ENCODE measurements at places on chromosomes 7 and 10.

DNA sequence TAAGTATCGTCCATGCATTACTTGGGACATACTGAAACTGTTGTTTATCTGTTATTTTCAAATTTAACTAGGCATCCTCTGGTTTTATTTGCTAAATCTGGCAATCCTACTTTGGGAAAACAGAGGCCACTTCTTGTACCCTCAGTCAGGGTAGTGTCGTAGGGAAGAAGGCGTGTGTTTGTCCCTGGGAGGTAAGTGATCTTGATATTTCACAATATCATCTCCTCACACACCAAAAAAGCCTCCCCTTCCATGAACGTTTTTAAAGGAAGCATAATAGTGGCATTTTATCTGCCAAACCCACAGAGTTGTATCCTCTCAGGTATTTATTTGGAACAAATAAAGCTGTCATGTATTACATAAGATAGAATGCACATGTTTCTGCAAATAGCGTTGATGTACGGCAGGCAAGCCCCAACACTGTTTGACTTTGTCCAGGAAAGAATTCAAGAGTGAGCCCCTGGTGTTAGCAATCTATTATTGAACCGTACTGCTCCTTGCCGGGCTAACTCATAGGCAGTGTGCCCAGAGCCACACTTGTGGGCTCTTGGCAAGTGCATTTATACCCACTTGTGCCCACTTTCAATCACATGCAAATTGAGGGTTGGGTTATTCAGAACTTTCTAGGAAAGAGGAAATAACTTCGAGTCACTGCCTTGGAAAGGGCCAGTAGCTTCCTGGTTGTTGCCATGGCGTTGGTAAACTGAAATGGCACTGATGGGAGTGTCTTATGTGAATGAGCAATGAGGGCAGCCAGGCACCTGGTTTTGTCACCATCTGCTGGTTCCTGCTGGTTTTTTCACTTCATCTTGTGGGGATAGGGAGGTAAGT is 266.0 kb downstream of the USP6NL start:
- DNase-seq, result no peak

DNA sequence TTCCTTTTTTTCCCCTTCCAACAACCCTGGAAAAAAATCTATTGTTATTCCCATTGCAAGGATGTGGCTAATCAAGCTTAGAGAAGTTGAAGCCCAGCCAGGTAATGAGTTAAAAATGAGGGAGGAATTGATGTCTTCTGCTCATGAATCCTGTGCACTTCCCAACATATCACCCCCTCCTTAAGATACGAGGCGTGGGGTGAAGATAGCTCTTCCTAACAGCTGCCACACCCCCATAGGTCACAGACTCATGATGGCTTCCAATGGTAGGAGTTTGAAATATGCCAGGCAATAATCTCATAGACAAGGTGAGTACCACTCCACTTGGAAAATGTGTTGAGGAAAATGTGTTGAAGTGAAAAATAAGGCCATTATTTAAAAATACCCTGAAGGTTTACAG is 71.3 kb upstream of the HECW1 start:
- no peak for DNase-seq

DNA sequence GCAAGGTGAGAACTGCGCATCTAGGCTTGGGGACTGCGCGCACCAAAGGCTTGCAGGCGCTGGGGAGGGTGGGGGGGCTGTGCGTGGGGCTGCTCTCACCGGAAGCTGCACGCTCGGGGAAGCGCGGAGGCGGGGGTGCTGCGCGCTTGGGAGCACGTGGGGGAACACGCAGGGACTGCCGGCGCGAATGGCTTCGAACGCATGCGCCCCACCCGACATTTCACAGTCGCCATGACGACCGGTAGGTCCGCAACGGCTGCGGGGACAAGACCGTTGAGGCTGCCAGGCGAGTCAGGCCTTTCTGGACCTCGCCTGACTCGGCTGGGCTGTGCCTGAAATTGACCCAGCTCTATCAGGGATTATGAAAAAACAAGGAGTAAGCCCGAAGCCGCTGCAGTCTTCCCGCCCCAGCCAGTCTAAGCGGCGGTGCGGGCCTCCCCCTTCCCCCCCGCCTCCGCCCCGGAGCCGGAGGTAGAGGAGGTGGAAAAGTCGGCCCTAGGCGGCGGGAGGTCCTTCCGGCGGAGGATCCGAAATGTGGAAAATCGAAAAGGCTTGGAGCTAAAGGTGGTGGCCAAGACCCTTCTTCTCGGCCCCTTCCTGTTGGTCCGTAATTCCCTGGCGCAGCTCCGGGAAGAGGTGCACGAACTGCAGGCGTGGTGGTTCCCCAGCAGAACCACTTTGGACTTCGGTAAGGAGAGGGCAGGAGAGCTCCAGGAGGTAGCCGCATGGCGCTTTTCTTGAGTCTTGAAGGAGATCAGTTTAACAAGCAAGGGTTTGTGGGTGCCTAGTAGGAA is 34.9 kb upstream of the STEAP1 start:
- DNase-seq, result no peak

DNA sequence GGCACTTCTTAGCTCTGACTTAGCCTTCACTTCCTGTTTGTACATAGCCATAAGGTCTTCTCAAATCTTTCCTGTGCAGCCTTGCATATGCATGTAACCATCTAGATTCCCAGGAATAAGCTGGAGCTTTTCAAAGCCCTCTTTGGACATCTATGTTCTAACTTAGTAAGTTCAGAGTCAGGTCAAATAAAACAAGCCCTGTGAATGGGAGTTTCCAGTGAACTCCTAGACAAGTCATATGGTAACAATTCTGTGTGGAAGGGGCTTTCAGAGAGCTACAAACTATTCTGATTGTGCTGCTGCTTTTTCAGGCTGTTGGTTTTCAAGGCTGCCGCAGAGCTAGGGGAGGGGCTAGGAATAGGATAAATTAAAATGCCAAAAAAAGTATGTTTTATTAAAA is 208.4 kb upstream of the AKR1E2 start:
- no peak for DNase-seq

- DNase-seq, result no peak
Observed at GRCh38 chr7:75537731-75538130, 45.6 kb downstream of the SPDYE5 start.

GRCh38 chr10:51063659-51064535 is 10.4 kb upstream of the PRKG1 start:
- no peak for DNase-seq

- no peak for DNase-seq
Observed at GRCh38 chr7:43700646-43701499, 28.4 kb downstream of the COA1 start.

DNA sequence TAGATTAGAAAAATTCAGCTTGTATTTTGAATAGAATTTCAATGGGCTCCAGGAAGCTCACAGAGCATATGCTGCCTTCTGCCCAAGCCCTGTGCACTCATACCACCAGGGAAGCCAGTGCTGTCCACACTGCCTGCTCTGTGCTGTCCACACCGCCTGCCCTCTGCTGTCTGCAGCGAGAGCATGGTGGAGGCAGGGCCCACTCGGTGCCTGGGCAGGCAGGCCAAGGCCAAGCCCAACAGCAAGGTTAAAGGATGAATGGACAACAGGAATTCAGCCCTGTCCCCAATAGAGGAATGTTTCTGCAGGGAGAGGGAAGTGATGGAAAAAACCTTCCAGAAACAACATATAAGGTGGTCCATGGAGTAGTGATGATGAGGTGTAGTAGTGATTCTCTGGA is 146.8 kb downstream of the GFRA1 start:
- no peak for DNase-seq

DNA sequence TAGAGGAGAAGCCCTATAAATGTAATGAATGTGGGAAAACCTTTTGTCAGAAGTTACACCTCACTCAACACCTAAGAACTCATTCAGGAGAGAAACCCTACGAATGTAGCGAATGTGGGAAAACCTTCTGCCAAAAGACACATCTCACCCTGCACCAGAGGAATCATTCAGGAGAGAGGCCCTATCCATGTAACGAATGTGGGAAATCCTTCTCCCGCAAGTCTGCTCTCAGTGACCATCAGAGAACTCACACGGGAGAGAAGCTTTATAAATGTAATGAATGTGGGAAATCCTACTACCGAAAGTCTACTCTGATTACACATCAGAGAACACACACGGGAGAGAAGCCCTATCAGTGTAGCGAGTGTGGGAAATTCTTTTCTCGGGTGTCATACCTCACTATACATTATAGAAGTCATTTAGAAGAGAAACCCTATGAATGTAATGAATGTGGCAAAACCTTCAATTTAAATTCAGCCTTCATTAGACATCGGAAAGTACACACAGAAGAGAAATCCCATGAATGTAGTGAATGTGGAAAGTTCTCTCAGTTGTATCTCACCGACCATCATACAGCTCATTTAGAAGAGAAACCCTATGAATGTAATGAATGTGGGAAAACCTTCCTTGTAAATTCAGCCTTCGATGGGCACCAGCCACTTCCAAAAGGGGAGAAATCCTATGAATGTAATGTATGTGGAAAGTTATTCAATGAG is 18.9 kb downstream of the RBAK start:
- DNase-seq, result no peak

GRCh38 chr7:33680682-33681081 is 224.7 kb upstream of the BMPER start:
- no peak for DNase-seq

DNA sequence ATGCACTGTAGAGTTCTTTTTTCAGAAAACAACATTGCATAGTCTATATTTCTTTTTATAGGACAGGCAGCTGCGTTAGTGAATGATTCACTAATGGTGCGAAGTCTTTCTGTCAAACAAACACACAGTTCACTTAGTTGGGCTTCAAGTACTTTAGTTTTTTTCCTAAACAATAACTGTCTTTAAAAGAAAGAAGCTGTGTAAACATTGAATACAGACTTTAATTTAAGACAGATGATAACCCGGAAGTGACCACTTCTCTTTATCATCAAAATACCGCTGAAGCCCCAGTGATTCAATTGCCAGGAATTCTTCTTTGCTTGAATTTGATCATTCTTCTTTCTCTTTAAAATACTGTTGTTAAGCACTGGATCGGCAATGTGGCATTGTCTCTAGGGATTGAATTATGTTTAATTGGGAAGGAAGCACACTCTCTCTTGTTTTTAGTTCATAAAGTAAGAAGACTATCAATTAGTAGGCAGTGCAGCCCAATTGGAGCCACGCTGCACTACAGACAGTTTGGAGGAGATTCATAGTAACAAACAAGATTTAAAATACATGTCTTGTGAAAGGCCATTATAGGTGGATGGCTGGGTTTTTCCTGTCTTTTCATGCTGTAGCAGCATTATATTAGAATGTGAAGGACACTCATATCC is 30.4 kb downstream of the CNTNAP2 start:
- DNase-seq, result no peak

GRCh38 chr7:2863461-2864066 is 19.5 kb upstream of the GNA12 start:
- no peak for DNase-seq

DNA sequence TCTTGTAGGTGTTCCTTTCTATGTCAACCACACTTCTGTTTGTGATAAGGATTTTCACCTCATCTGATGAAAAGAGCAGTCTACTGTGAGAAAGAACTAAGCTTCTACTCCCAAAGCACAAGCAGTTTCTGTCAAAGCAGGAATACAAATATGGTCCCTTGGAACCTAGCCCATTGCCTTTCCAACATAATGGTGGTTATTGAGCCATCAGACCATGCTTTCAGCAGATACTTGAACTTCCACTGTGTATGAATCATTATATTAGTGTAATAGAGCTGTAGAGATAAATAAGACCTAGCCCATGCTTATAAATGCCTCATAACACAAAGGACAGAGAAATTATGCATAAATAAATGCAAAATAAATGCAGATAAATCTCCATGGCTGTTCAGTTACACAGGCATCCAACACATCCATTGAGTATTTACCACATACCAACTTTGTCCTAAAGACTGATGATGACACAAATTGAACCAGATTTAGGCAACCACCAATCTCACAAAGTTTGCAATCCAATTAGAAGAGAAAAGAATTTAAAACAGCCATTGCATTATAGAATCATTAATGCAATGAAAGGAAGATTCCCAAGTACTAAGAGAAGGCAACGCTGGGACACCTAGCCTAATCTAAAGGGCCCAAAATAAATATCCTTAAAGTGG is 729.4 kb upstream of the C7orf33 start:
- no peak for DNase-seq

DNA sequence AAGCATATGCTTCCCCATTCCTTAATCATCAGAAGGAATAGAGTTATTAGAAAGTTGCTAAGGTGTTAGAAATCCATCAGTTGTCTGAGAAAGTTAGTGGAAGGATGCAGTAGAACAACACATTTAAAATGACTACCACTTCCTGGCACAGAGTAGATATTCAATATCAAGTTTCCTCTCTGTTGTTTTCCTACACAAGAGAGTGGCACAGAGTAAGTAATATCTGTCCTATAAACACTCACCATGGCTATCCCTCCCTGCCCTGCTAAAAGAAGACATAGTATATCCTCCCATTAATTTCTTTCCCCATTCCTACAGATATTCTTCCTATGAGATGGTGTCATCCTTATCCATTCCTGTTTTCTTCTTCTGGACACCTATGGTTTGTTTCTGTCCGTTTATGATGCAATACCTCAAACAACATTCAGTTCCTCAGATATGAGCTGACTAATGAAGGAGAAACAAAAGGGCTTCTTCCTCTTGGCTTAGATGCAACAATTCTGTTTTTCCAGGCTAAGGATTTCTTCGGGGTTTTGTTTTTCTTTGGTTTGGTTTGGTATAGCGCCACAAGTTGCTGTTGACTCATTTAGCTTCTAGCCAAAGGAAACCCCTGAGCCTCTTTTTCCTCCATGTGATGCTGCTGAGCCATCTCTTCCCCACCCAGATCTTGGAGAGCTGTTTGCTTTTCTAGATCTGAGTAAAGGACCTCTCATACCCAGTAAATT is 32.9 kb upstream of the BPGM start:
- DNase-seq, result no peak

GRCh38 chr10:30705101-30705624 is 75.6 kb upstream of the LYZL2 start:
- DNase-seq, result no peak

DNA sequence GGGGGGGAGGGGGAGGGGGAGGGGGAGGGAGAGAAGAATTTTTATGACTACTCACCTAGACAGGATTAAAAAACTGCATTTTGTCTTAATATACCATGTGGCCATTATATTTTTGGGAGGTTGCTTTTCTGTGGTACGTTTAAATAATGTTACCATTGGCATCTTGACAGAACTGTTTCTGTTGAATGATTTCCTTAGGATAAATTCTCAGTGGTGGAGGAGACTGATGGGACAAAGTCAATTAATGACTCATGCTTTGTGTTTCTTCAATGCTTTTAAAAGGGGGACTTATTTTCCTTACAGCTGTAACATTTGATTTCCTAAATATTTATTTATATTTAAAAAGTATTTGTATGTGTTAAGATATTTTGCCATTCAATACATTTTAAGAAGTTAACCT is 13.7 kb downstream of the AGR2 start:
- no peak for DNase-seq
